ENCODE measurements at places on chromosomes 1 and 21.

- DNase-seq, result peak; percentile 86
Measured at GRCh38 chr1:176843352-176844297, 320.9 kb downstream of the ASTN1 start.

GRCh38 chr1:89356658-89357400, 7.0 kb upstream of the GBP6 start:
- DNase-seq, result no peak

DNA sequence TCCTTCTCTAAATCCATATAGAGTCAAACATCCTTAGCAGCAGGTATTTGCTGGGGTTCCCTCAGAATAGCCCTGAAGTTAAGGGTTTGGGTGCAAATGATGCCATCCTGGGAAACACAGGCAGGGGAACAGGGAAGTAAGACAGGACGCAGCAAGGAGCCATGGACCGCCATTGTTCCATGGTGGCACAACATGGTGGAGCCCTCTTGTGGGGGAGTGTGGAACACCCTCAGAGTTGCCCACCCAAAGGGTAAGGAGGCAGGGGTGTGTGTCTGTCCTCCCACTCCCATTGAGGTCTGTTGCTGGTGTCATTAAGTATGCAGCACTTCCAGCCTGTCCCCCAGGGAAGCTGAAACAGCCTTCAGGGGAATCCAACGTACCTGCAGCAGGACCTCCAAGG, 20.4 kb upstream of the RCAN1 start:
- DNase-seq, result peak; percentile 26

DNA sequence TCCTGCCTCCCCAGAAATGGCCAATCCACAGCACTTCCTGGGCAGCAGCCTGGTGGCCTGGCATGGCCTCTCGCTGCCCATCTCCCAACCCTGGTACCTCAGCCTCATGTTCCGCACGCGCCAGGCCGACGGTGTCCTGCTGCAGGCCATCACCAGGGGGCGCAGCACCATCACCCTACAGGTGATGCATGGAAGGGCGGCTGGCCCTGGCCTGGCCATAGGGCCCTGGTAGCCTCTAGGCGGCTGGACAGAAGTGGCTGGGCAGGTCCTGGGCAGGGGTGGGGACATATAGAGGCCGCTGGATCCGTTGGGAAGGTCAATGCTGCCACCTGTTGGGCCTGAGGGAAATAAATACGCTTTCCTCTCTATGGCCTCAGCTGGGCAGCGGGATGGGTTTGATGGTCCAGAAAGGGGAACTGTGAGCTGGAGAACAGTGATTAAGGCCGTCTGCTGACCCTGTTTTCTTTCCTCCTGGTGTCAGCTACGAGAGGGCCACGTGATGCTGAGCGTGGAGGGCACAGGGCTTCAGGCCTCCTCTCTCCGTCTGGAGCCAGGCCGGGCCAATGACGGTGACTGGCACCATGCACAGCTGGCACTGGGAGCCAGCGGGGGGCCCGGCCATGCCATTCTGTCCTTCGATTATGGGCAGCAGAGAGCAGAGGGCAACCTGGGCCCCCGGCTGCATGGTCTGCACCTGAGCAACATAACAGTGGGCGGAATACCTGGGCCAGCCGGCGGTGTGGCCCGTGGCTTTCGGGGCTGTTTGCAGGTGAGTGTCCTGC, 14.4 kb downstream of the CELSR2 start:
- DNase-seq, result peak; percentile 88

GRCh38 chr21:18986197-18986596, 582.6 kb upstream of the TMPRSS15 start:
- no peak for DNase-seq

DNA sequence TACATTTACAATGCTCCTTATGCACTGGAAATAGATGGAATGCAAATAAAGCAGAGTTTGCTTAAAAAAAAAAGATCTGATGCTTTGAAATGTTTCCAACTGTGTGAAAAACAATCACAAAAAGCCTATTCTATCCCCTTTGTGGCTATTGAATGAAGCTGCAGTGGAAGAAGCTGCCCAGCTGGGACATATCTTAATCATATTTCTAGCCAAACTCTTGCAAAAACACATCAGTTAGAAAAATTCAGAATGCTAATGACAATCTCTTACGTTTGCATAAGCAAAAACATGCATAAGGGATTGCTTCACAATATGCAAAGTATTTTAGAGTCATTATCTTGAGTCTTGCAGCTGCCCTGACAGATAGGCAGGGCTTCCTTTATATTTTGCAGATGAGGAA, 526.4 kb upstream of the USP24 start:
- no peak for DNase-seq

GRCh38 chr1:41661428-41662060, 177.1 kb upstream of the EDN2 start:
- DNase-seq, result no peak

DNA sequence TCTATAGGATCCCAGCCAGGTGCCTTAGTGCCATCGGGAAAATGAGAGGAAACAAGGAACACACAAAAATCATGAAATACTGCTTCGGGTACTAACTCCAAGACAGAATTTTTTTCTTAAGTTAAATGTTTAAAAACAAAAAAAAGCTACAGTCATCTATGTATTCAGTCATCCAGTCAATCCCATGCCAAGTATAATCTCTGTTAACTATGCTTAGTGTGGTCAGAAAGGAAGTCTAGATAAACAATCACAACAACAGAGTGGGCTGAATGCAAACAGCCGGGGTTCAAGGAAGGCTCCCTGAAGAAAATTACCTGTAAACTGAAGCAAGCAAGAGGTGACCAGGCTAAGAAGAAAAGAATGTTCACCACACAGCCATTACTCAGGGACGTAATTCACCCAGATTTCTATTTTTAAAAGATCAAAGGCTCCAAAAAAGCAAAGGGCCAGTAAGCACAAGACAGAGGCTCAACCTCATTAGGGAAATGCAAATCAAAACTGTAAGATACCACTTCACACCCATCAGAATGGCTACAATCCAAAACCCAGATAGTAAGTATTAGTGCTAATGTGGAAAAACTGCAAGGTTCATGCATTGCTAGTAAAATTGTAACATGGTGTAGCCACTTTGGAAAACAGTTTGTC, 53.0 kb downstream of the RERE start:
- no peak for DNase-seq

- no peak for DNase-seq
Measured at GRCh38 chr1:5296557-5297179, 642.3 kb downstream of the AJAP1 start.

- no peak for DNase-seq
Measured at GRCh38 chr21:37771181-37771580, 145.1 kb downstream of the KCNJ6 start.

GRCh38 chr1:52511439-52511838, 41.5 kb downstream of the TUT4 start:
- peak; percentile 21 for DNase-seq

DNA sequence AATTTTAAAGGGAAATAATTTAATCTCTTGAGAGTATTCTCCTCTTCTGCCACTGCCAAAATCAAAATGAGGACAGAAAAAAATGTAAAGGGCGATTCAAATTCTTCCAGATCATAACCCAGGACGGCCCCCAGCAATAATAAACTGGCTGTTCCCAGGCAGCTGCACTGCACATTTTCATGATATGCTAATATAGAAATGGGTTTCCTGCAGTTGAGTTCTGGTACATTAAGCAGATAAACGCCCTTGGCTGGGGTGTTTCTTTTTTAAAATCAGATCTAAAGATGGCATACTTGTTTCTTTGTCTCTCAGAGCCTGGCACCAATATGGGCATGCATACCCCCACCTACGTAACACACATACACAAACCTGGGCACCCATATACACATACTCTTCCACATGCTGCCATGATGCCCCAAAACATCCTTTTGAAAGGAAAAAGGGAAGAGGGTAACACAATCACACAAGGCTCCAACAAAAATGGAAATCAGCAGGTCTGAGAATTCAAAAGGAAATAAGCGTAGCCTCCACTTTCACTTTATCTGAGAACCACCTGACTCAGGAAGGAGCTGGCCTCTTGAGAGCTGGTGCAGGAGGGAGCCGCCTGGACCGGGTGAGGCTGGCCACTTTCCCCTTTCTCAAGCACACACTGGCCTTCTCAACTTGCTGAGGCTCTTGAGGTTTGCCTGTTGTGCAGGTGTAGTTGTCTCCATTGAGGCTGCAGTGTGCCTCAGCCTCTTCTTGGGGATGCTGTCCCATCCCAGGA, 653.4 kb downstream of the KIF26B start:
- no peak for DNase-seq

DNA sequence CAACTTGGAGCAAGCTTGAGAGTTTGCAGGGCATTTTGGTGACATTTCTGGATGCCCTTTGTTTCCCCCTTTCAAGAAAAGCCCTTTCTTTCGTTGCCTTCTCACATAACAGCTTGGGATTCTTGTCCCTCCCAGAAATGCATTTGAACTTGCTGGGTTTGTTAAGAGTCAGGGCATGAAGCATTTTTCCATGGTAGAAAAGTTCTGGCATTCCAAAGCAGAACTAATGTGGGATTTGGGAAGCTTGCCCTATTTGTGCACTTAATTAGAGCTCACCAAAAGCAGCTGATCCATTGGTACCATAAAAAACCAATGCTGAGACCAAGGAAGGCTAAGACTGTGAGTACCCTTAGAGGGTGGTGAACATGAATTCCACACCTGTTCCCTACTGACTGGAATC, 99.8 kb upstream of the HOOK1 start:
- DNase-seq, result no peak

DNA sequence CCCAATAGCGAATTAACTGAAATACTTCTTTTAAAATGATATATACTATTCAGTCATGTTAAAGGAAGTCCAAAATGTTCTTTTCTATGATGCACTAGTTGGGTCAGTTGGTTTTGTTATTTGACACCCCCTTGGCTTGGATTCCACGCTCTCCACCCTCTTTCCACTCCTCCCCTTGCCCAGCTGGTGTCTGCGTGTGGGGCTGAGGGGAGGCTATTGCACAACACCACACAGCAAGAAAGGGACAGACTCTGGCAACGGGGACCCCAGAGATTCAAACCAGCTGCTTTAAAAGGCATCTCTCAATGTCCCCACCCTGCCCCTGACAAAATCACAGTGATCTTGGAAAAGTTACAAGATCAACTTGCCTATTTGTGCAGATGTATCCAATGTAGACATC, 394.3 kb downstream of the TGFB2 start:
- no peak for DNase-seq

DNA sequence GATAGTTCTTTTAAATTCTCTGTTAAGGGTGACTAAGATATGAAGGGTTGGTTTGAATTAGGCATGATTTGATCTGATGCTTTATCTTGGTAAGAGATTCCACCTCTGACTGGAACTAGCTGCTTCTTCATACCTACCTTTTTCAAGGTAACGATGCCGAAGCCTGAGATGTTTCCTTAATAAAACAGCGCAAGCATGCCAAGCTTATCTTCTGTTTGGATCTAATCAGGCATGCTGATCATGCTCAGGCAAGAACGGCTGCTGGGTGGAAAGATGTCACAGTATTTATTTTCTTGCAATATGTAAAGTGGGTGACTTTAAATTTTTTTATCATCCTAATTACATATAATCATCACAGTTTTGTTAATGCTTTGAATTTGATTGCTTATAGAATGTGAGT, 148.7 kb downstream of the ADGRL2 start:
- no peak for DNase-seq

- DNase-seq, result no peak
Measured at GRCh38 chr21:21851657-21852056, 853.4 kb downstream of the NCAM2 start.

- DNase-seq, result no peak
Measured at GRCh38 chr1:9200441-9200840, 34.1 kb upstream of the H6PD start.

DNA sequence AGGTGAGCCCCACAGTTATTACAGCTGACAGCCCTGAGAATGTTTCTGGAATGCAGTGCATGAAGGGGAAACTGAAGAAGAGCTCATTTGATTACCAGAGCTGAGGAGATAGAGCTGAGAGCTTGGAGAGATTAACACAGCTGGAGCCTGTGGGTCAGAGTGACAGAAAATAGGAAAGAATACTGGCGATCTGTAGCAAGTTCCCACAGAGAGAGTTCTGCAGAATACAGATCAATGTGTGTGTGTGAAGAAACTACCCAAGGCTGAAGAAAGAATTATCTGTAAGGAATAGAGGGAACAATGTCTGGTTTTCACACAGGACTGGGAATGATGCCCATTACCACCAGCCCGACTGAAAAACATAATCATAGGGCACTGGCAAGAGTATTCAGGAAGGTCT, 103.6 kb upstream of the SNX7 start:
- no peak for DNase-seq

- DNase-seq, result no peak
Measured at GRCh38 chr21:39097335-39097861, 85.9 kb downstream of the PSMG1 start.

DNA sequence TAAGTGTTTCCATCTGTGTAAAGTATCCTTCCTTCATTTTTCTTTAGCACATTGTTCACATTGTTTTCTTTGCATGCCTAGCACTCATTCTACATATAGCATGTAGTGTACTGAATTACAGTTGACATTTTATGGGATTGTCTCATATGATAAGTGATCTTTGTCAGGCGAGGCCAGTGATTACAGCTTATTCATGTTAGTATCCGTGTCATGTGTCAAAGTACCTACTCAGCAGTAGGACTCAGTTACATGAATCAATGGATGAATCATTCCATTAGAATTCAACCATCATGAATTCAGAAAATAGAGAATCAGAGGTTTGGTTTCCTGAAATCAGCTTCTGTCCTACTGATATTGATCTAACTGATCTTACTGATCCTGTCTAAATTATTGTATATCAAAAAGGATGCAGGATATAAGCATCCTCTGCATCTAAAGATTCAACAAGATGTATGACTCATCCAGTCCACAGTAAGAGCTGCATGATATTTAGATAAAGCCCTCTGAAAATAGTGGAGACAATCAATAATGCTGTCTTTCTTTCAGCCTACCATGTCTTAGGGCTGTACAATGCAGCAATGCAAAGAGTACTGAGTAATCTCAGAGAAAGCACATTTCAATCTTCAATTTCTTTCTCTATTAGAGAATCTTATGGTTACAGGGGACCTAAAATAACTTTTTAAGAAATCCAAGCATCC, 20.7 kb upstream of the HRNR start:
- DNase-seq, result no peak

DNA sequence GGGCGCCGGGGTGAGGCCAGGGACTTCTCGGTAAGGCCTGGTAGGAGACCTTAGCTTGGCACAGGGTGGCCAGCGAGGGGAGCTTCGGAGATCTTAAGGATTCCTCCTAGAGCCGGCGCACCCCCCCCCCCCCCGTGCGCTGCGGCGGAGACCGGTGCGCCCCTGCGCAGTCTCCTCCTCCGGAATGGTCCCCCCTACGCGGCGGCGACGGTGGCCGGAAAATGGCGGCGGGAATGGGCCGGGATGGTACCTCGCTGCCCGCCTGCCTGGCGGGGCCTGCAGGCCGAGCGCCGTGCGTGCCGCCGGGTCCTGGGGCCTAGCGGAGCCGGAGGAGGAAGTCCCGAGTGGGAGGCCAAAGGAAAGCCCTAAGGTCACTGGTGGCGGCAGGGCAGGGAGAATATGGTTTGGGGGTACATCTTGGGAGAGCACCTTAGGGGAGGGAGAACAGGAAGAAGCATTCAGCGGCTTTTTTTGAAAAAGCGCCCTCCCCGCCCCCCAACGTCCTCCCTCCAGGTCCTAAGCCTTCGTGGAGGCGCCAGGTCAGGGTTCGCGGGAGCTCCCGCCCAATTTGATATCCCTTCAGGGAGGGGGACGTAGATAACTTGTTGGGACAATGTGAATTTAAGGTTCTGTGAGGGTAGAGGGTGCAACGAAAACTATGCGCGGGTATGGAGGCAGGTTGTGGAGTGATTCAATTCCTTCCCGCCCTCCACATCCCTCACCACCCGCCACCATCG, 429 bp downstream of the SRRM1 start:
- DNase-seq, result peak; percentile 67

Data from OCI-M1 (cell line).